Left cardiac atrium (tissue), 4 donors: ENCODE measurements at places on chromosomes 5 and 9. TPM values are rescaled to one million over a fixed set of nuclear protein-coding genes. Genes with fewer than 3 reads are reported as not detected.

SLC27A6 gene
- 31.7 TPM for total RNA-seq

PCDHA9 gene
- total RNA-seq = 0.03 TPM

SV2C gene
- not detected for total RNA-seq

SVEP1 gene
- total RNA-seq = 18.6 TPM

ACTBL2 gene
- total RNA-seq = not detected
